Pancreas (tissue), 10 donors: ENCODE measurements at places on chromosomes 2 and 18.

DNA sequence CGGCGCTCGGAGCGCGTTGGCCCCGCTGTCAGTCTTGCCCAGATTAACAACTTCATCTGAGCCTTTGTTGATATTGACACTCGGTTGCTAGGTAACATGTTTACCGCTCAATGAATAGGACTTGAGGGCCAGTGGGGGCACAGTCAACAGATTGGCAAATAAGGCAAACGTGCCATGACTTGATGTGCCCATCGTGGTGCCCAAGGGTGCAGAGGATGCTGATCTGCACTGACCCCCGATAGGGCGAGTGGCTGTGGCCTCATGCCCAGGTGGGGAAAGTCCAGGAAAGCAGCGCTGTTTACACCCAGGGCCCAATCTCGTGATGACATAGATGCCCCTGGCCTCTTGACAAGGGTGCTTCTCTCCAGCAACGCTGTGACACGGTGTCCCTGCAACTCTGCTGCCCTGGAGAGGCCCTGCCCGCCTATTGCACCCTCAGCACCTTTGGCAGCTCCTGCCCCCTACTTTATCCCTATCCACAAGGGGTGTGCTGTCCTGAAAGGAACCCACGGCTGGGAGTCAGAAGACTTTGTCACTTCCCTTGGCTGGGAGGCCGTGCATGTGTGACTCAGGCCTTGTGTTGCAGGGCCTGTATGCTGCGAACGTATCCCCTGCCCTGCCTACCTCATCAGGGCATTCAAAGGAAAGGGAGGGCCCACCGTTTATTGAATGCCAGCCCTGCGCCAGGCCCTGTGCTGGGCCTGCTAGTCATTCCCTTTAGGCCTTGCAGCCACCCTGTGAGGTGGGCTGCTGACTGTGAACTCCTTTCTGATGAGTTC, 158.0 kb downstream of the INHBB start:
- no peak for DNase-seq

GRCh38 chr2:164891460-164891859, 49.8 kb upstream of the COBLL1 start:
- no peak for DNase-seq

- no peak for DNase-seq
These were observed 38.9 kb downstream of the RHOB start for GRCh38 chr2:20485612-20486388.

- DNase-seq: no peak
These were observed 789.4 kb downstream of the LRP1B start for GRCh38 chr2:141341444-141341843.

DNA sequence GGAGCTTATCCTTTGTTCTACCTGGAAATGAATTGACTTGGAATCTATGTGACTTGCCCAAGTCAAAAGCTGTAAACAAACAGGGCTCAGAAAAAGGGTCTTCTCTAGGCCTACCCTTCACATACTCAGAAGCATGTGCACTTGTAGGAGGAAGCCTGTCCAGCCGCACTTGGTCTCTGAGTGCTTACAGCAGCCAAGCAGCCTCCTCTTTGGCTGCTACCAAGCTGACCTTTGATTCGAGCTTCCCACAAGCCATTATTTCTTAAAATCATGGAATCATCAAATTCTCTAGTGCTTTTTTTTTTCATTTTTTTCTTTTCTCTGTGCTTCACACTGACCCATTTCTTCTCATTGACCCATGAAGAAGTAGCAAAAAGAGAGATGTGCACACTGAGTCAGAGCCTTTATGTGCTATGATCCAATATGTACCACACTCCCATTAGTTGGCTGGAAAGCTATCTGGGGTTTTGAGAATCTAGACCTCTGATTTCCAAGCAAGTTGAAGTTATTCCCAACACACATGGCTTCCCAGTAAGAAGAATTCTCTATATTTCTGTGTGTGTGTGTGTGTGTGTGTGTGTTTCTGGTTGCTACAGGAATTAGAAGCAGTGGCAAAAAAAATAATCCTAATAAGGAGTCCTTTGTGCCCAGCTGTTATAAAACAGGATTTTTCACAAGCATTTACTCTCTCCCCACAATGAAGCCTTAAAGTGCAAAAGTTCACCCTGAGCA, 550.3 kb upstream of the TNP1 start:
- no peak for DNase-seq

DNA sequence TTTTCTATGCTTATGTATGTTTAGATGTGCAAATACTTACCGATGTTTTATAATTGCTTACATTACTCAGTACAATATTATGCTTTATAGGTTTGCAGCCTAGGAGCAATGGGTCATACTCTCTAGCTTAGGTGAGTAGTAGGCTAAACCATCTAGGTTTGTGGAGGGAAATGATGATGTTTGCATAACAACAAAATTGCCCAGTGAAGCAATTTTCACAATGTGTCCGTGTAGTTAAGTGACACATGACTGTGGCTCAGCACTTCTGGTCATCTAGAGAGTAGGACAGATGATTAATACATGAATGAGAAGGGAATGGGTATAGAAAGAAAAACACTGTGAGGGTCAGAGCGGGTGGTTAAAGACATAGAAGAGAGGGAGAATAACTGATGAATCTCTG, 2116.2 kb upstream of the PIK3C3 start:
- DNase-seq: no peak

DNA sequence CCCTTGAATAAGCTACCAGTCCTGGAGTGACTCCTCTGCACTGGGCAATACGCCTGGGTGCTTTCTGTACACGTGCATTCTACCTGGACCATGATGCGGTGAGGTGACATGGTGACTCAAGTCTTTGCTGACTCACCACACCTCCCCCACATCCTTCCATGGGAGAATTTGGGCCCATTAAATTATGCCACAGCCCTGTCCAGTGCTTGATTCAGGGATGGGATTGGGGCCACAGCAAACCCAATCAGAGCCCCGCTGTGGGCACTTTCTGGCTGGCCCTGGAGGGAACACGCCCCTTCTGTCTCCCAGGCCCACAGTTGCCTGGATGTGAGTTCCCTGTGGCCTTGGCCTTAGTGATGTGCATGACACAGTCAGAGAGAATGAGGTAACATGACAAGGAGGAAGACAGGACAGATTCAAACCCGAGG, 86.9 kb downstream of the LRRC30 start:
- DNase-seq: no peak

DNA sequence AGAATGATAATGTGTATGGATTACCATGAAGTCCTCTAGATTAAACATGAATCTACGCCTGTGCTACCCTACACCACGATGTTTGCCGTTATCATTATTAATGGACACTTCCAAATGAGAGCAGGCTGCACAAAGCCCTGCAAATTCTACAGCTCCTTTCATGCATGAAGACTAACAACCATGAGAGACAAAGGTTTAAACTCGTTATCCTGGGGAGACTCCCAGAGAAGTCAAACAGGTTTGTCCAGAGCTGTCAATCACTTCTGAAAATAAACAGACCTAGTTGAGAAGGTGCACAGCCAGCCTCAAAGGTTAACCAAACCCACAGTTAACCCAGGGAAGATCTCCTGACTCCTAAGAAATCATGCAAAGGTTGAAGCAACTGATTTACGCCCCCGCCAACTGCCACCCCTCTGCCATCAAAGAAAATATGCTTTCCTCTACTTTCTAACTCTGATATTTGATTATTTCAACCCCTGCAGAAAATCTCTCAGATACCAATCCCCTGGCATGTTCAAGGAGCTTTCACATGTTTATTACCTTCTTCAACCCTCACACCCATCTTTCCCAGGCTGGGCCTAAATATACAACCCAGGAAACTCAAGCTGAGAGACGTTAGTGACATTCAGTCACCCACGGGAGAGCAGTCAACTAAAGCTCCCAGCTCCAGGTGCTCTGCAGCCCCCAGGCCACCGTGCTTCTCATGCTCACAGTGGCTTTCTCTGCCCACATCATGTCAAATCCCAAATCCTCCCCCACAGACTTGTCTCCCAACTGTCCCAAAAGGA, 35.9 kb downstream of the MYO5B start:
- peak; percentile 57 for DNase-seq

DNA sequence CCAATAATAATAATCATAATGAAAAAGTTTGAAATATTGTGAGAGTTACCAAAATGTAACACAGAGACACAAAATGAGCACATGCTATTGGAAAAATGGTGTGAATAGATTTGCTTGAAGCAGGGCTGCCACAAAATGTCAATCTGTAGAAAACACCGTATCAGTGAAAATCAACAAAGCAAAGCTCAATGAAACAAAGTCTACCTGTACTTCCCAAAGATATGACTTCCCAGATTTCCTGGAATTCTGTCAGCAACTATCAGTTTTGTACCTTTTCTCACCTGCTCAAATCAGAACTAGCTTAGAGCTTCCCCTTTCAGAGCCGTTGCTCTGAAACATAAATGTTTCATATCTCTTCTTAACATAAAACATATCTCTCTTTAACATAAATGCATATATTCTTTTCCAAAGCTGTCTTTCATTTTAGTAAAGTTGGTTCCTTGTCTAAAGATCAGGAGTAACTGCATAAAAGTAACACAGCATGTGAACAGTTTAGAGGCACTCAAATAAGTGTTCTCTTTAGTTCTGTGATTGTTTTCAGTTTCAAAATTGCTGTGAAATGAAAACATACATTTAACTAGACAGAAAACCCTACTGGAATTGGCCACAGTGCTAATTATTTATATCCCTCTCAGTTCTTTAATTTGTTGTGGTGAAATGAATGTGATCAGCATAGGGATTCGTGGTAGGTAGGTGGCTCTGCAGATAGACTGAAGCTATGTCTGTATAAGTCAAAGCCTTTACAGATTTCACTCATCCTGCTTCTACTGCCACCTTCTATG, 262.5 kb downstream of the KCNJ3 start:
- DNase-seq: no peak

DNA sequence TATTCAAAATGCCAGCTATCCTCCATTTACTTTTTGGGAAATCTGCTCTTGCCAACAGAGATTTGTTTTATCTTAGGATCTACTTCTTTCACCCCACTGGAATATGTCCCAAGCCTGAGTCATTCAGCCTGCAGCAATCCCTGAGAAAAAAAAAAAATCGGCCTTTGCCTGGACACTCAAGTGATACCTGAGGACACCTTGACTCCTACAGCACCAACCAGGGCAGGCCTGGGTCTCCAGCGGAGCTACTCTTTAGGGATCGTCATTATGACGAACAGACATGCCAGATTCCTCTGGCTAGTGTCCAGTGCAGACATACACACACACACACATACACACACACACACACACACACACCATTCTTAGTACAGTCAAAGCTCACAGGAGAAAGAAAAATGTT, 2.2 kb upstream of the UGT1A6 start:
- no peak for DNase-seq

DNA sequence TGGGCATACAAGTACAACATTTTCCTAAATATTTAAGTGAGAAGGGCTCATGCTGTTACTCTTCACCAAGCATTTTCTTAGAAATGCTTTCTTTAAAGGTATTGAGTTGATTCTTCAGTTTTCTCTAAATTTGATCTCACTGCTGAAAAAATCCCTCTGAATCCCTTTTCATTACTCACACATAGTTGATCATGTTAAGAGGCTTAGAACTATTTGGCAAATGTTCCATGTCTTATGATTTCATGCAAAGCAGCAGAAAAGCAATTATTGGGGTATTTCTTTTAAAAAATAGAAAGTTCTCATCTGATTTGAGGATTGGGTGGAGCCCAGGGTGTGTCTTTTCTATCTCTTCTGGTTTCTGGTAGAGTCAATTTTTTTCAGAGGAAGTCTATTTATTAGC, 1079.8 kb upstream of the ZEB2 start:
- DNase-seq: no peak

DNA sequence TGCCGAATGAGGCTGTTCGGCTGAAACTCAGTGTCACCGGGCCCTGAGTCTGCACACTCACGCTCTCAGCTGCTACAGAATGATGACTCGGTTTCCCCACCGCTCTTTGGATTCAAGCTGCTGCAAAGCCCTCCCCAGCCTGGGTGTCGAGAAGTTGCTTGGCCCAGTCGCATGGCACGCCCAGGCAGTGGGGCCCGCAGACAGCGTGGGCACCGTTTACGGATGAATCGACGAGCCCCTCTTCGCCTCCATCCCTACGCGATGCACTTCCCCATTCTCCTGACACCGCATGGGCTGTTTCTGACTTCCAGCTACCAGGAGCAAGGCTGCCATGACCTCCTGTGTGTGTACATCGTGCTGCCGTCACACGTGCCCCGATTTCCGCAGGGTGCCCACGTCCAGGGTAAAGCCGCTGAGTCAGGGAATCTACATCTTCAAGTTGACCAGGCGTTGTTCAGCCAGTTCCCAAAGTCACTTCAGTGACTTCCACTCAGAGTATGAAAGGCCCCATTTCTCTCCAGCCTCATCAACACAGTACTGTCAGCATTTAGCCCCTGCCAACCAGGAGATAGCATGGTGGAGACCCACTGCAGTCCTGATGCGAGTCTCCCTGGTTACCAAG, 60.3 kb upstream of the GPC1 start:
- DNase-seq: no peak

DNA sequence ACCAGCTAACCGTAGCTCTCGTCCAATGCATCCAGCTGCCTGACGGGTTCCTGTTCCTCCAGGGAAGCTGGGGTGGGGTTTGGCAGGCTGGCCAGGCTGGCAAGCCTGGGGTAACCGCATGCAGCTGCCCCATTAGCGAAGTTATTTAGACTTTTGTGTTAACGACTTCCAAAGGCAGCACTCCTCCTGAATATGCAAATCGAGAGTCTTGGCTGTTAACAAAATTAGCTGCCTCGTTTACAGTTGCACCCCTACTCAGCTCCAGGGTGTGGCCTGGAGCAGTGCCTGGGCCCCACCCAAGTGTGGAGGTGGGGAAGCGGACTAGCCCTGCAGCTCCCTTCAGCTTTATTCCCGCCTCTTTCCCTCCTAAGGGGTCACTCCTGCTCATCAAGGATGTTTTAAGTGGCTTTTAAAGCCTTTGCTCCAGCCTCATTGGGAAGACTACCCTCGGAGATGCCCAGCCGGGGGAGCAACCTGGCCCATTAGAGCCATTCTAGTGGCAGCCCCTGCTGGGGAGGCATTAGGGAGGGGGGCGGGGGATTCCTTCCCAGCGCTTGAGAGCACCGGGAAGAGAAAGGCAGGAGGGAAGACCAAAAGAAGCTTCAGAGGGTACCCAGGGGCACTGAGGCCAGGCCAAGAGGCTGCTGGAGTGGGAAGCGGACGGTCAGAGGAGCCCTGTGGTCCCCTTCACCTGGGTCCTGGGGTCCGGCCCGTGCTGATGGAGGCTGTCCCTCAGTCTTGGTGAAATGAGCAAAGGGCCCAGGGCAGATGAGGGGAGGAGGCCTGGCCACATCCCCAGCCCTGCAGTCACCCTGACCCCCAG, 204.1 kb downstream of the CELF4 start:
- DNase-seq: no peak

DNA sequence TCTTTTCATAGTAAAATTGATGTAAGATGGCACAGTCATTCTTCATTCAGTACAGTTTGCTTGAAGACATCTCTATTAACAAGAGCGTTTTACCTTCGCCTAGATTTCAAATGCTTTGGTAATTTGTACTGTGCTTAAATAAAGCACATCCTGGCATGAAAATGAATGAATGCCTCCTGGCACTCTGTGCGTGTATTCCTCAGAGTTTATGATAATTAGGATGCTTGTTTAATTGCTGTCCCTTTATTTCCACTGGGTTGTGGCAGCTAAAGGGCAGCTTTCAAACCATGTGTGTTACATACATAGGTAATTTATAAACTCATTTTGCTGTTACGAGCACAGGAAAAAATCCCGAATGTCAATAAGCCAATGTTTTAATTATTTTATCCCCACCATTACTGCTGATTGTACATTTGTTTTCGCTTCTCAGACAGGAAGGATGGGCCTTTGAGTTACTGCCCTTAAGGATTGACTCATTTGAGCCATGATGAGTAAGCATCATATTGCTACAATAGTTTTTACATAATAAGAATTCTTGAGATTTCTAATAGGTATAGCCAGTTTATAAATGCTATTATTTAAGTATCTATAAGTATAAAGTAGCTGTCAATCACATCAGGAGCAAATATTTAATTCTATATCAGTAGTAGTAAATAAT, 516.5 kb downstream of the XIRP2 start:
- DNase-seq: no peak

- DNase-seq: peak; percentile 18
These were observed 70.7 kb downstream of the CYB5A start for GRCh38 chr18:74221081-74221480.
